ENCODE measurements at places on chromosomes 12 and 14.

DNA sequence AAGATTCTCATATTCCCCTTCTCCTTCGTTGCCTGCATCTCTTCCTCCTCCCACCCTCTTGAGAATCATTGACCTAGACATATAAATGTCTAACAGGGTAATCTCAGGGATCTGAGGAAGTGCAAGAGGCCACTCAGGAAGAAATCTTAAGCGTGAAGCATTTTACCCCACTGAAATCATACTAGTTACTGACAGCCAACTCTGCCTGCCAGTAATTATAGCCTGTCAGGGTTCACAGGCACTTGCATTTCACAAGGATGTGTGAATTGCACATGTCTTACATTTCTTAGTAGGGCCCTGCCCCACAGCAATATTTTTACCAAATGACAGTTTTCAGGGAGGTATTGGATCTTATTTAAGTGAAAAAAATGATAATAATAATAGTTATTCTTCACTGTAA, 127.2 kb downstream of the SLC15A5 start:
- DNase-seq, result no peak

DNA sequence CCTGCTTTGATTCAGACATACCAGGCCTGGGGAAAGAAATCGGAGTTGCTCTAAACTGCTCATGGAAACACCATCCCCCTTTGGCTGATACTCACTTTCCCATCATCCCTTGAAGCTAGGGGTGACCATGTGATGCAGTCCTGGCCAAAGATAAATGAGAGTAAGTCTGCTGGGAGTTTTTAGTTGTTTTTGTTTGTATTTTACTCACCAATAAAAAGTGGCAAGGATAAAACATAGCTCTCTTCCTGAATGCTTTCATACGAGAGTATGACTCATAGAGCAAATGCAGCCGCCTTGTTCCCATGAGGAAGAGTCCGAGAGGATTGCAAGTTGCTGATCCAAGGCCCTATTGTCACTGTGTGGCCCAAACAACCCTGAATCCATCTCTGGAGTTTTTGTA, 126.4 kb upstream of the TMEM132C start:
- no peak for DNase-seq

- no peak for DNase-seq
Measured at GRCh38 chr14:52029881-52030280, 39.0 kb downstream of the NID2 start.

DNA sequence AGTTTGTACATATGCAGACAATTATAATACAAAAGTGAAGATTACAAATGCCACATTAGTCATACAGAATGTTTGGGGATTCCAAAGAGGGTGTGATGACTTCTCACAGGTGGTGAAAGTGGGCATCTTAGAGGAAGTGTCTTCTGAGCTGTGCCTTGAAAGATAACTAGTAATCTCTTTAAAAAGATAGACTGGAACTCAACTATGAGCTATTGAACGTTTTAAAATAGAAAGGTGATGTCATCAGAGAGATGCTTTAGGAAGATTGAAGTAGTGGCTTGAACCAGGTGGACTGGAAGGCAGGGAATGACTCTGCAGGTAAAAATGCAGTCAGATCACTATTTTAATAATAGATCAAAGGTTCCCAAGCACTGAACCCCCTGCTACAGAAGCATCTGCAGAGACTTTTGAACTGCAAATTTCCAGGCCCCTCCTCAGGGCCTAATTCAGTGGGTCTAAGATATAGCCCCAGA, 50.3 kb downstream of the SYT1 start:
- DNase-seq, result no peak

DNA sequence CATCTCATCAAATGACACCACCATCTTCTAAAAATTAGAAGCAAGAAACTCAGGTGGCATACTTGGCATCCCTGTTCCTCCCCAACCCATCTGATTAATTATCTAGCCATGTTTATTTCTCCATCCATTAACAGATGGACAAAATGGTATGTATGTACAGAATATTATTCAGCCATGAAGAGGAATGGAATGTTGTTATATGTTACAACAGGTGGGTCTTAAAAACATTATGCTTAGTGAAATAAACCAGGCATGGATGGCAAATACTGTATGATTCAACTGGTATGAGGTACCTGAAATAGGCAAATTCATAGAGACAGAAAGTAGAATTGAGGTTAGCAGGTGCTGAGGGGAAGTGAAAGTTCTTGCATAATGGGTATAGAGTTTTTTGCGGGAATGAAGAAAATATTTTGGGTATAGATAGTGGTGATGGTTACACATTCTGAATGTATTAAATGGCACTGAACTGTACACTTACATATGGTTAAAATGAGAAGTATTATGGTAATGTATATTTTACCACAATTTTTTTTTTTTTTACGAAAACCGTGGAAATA, 17.5 kb downstream of the YY1 start:
- DNase-seq, result no peak

GRCh38 chr12:77847060-77847541, 16.4 kb downstream of the NAV3 start:
- peak; percentile 24 for DNase-seq

GRCh38 chr14:84409435-84409834, 1120.5 kb upstream of the FLRT2 start:
- DNase-seq, result no peak
